ENCODE measurements at places on chromosomes 1 and 21.

DNA sequence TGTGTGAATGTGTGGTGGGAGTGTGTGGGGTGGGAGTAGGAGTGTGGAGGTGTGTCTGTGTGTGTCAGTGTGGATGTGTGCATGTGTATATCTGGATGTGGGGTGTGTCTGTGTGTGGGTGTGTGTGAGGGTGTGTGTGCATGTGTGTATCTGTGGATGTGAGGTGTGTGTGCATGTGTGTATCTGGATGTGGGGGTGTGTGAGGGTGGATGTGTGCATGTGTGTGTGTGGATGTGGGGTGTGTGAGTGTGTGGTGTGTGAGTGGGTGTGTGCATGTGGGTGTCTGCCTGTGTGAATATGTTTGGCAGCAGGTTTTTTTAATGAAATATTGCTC is 106.1 kb downstream of the PDE9A start:
- no peak for DNase-seq

DNA sequence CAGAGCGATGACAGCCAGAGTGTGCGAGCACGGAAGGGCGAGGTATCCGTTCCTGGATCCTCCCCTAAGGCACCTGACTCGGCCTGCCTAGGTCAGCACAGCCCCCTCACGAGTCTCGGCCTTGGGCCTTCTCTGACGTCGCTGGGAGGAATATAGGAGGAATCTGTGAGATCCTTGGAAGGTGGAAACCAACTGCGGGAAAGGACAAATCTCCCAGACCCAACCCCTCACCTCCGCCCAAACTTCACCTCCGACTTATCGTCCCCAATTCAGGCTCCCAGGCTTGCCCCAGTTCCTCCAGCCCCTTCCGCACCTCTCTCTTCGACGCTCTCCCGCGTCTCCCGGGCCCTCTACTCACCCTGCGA is 494 bp downstream of the APH1A start:
- DNase-seq = peak; percentile 25

GRCh38 chr1:151811181-151811580 is 6.0 kb upstream of the LINGO4 start:
- no peak for DNase-seq

DNA sequence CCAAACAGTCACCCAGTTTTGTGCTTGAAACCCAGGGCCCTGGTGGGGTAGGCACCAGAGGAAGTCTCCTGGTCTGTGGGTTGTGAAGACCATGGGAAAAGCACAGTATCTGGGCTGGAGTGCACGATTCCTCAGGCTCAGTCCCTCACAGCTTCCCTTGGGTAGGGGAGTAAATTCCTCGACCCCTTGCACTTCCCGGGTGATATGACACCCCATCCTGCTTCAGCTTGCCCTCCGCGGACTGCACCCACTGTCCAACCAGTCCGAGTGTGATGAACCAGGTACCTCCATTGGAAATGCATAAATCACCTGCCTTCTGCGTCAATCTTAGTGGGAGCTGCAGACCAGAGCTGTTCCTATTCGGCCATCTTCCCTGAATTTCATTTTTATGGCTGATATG is 133.9 kb upstream of the KCTD3 start:
- no peak for DNase-seq

GRCh38 chr1:65289449-65289848 is 19.9 kb upstream of the DNAJC6 start:
- no peak for DNase-seq

GRCh38 chr1:55622074-55622473 is 406.9 kb upstream of the USP24 start:
- no peak for DNase-seq

DNA sequence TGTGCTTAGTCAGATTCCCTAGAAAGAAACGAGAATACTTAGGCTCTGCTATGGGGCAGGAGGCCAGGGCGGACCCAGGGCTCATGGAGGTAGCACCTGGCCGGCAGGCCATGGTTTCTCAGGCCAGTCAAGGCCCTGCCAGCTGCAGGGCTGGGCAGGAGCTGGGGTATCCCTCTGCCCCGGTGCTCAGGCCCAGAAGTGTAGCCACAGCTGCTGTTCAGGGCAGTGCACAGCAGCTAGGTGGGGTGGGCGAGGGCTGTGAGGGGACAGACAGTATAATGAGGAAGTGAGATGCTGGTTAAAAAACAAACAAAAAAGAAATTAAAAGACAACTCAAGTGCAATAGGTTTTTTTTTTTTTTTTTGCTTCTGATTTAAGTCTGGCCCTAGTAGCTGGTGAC is 34.0 kb upstream of the EDN2 start:
- no peak for DNase-seq

DNA sequence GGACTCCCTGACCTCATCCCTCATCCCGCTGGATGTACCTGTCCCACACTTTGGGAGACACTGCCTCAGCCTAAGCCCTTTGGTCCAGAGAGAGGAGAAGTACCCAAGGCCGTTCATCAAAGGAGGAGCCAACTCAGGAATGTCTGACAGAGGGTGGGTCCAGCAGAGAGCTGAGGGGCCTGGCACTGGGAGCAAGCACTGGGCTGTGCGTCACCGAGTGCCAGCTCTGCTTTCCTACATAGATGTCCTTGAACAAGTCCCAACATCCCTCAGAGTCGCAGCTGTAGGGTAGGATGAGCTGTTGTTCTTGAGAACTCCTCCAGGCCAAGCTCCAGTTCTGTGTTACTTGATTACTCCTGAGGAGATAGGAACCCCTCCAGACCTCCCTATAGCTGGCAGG is 68.8 kb upstream of the ACOT11 start:
- no peak for DNase-seq

DNA sequence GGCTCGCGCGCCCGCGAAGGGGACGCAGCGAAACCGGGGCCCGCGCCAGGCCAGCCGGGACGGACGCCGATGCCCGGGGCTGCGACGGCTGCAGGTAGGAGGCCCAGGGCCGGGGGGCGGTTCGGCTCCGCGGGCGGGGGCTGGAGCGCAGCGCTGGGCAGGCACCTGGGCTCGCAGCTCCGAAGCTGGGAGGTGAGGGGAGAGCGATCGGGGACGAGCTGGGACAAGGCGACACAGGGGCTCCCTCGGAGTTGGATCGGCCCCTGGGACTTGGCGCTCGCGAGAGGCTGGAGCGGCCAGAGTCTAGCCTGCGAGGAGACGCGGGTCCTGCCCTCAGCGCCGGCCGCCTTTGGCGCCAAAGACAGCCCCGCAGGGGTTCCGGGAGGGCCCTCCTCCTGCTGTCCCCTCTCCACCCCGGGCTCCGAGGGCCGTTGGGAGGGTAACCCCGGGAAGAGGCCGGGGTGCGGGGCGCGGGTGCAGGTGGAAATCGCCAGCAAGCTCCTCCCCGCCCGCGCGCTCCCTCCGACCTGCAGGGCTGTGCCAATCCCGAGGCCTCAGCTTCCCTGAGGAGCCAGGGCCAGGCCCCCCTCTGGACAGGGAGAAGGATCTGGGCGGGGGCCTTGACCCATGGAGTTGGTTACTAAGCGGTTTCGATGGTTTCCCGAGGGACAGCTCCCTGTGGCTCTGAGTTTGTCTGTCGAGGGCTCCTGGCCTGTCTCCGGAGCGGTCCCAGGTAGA is 401 bp downstream of the TP73 start:
- no peak for DNase-seq

GRCh38 chr1:223290397-223290796 is 73.6 kb downstream of the SUSD4 start:
- DNase-seq = no peak

- DNase-seq = no peak
Observed at GRCh38 chr1:192183788-192184187, 25.5 kb downstream of the RGS18 start.

DNA sequence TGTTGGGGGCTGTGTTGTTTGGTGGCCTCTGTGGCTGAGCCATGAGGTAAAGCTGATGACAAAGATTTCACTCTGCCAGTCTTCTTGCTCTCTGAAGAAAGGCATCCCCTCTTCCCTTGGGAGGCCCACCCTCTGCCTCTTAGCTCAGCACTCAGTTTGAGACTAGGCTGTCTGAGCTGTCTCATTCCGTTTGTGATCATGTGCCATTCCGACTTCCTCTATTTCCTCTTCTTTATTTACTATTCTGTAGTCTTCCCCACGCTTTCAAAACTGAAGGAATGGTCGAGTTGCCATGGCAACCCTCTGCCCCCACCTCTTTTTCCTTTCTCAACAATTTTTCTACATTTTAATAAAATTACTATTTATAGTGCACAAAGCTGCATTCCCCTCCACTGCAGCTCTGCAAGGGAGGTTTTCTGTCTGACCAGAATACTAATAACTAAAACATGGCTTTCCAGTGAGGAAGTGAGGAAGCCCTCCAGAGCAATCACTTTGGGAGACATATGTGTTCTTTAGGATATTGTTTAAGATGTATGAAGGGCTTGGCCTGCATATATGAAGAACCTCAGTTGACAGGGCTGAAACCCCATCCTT is 30.8 kb downstream of the KCNA3 start:
- no peak for DNase-seq

DNA sequence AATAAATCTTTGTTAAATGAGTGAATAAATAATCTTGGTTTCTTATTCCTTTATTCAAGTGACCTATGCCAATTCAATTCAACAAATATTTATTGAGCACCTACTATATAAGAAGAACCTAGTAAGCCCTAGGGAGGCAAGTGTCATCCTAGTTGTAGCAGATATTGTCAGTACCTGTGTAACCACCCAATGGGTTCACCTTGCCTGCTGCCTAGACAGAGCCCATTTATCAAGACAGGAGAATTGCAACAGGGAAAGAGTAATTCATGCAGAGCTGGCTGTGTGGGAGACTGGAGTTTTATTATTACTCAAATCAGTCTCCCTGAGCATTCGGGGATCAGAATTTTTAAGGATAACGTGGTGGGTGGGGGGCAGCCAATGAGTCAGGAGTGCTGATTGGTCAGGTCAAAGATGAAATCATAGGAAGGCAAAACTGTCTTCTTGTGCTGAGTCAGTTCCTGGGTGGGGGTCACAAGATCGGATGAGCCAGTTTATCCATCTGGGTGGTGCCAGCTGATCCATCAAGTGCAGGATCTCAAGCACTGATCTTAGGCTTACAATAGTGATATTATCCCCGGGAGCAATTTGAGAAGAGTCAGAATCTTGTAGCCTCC is 53.8 kb upstream of the KCNA3 start:
- DNase-seq = no peak

DNA sequence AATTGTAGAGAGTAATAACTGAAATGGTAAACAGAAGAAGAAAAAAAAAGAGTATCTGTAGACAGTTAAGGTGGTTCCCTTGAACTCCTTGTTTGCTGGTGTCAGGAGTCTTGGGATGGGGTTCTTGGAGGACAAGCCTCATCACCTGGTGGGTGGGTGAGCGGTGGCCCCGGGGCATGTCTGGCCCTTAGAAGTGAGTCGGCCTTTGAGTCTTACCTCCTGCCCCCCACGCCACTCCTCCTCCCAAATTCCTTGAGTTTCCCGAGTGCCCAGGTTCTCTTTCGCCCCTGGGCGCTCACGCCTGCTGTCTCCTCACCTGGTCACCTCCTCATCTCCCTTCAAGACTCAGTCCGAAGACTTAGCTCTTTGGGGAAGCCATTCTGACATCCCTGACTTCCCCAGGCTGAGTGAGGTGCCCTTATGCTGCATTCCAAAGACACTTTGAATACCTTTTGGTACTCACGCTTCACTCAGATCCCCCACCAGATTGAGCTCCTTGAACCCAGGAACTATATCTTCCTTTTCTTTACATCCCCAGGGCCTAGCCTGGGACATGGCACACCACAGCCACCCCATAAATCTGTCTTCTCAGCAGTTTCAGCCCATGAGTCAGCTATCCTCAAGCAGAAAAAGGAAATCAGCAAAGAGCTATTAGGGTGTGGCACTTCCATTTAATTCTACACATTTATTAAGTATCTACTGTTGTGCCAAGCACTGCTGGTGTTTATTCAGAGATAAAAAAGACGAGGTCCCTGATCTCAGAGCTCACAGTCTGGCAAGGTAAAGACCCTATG is 13.5 kb upstream of the IKBKE start:
- DNase-seq = no peak

DNA sequence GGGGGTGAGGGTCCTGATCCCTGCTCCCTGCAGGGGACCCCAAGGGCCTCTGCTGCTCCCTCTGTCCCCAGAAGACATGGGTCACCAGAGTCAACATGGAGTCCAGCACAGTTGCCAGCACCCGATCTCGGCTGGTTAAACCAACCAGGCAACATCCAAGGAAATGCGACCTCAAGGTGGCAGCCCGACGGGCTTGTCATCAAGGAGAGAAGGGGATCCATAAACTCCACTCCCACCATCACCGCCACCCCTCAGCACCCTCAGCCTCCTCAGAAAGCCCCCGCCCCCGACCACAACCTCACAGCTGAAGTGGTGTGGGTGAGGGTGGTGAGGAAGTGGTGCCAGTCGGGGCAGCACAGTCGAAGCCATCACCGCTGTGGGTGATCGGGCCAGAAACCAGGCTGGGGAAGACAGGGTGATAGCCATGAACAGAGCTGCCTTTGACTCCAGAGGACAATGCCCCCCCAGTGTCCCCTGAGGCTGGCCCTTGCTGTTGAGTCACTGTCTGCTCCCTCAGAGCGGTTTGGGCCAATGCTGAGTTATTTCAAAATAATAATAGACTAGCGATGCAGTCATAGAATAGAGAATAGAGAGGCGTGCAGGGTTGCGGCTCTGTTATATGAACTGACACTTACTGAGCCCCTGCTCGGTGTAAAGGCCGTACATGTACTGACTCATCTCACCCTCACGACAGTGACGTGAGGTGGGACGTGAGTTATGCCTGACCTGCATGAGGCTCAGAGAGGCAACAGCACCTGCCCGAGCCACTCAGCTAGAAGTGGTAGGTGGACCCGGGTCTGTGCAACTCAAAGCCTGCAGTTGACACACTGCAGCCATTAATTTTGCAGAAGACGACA is 88.7 kb upstream of the IFFO2 start:
- DNase-seq = no peak

DNA sequence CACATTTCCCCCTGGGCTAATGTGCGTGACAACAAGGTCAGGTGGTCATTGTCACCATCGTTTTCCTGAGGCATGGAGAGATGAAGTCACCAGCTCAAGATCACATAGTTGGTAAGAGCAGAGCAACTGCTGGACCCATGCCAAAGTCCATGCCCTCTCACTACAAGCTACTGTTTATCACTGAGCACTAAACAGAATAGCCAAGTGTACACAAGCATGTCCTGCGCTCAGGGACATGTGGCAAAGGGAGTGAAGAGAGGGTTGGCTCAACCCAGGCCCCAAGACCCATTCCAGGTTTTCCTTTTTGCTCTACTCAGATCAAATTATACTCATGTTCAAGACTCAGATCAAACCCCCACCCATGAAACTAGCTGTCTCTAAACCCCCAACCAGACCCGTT is 20.8 kb downstream of the LRRC52 start:
- DNase-seq = no peak

- DNase-seq = no peak
Observed at GRCh38 chr21:16811011-16811410, 701.8 kb upstream of the CXADR start.

All from stimulated activated CD4-positive, alpha-beta T cell treated with anti-CD3 and anti-CD28 coated beads, Interleukin-2, amount 100 ng/mL, for 24 hours (primary cell).